ENCODE measurements at places on chromosomes 2 and 18.

GRCh38 chr2:124039762-124040291 lies 14.7 kb downstream of the CNTNAP5 start:
- no peak for DNase-seq

DNA sequence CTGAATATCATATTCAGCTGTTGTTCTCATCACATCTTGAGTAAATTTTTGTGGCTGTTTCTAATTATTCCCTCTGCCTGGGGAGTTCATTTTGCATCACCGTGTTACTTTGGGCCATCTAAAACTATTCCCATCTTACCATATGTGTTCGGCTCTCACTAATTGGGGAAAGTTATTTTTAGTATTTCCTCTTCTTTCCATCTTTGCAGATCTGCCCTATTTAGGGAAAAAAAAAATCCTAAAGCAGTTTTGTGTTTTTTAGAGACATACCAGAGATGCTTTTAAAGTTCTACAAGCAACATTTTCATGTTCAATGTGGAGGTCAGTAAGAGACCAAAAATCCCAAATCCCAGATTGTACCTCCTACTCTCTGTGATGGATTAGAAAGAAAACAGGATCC lies 111.3 kb upstream of the NDUFV2 start:
- DNase-seq = no peak

- no peak for DNase-seq
Measured at GRCh38 chr2:176709149-176709951, 440.1 kb downstream of the MTX2 start.

DNA sequence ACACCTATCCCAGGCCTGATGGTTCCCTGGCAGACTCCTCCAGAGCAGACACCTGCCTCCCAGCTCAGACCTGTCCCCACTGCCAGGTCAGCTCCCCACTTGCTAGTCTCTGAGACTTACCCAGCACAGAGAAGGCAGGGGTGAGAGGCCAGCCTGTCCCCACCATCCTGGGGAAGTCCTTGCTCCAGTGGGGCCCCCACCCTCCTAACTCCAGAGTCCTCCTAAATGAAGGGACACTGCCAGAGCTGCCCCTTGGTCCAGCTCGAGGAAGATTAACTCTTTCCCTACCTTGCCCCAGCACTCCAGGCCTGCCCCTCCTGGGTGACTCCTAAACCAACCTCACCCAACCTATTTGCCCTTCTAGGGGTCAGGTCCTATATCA lies 30.4 kb upstream of the TNS1 start:
- no peak for DNase-seq

DNA sequence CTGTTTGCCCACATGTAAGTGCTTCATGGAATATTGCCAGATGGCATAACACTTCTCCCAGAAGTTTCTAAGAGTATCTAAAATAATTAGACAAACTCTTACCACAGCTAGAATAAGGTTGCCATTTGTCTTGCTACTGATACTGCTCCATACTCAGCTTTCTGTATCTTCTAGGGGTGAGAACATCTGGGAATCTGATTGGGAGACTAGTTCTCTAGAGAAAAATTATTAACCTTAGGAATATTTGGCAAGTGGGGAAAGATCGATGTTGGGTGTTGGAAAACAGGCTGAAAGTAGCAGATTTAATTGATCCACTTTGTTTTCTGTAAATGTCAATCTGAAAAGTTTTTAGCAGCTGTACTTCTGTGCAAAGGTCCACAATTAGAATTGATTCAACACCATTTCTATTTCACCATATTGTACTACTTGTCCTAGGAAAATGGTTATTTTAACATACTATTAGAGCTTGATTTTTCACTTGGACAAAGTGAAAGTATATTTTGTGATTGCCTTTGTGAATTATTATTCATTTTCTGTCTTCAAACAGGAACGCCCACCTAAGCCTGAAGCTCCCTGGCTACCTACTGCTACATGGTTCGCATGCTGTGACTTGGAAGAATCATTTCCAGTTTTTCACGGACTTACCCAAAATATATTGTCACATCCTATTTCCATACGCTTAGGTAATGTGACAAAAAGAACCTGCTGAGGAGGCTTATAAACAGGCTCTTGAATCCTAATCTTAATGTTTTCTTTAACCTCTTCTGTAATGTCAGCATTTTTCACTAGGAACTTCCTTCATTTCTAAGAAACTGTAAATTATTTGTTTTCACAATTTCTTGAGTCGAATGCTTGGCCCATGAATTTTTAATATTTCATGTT lies 147.7 kb downstream of the TRABD2A start:
- no peak for DNase-seq

GRCh38 chr18:22408059-22408458 lies 9.7 kb downstream of the CTAGE1 start:
- DNase-seq = no peak
